ENCODE measurements at places on chromosomes 12 and 14. TPM values are rescaled to one million over a fixed set of nuclear protein-coding genes. Genes with fewer than 3 reads are reported as not detected.

OR11H12 gene
- total RNA-seq = not detected

RNU4-1 gene
- total RNA-seq = 628 TPM

AJUBA gene
- total RNA-seq = 1.2 TPM

INTS13 gene
- total RNA-seq = 64.5 TPM

PTPRR gene
- total RNA-seq = not detected

GRCh38 chr14:103859416-103860202, 12.2 kb upstream of the PPP1R13B start:
- DNase-seq = no peak

DNA sequence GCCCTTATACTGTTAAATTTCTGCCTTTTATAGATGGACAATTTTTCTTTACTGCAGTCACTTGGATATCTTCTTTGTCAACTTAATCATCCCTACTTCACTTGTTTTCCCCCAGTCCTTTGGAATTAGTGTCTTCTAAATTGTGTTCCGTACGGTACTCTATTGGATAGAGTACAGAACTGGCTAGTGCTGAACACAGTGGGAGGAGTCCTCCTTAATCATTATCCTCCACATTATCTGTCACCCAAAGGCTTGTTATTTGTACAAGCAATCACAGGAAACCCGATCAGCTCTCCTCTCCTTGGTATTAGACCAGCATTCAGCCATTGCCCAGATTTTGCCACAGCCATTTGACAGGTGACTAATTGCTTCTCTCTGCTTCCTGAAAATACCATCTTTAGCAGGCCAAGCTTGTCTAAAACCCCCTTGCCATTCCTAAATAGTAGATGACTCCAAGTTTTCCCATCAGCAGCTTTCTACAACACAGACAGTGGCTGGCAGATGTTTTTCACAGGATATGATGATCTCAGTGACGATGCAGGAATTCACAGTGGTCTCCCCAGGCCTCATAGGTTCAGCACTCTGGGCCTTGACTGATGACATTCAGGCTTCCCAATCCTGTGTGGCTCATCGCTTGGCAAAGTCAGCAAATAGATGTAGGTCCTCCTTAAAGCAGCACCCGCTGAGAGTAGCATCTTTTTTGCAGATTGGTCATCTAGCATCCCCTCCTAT, 216.0 kb upstream of the RGS6 start:
- DNase-seq = no peak

Data from CD8-positive, alpha-beta memory T cell (primary cell).